ENCODE measurements at places on chromosomes 2 and 18. TPM values are rescaled to one million over a fixed set of nuclear protein-coding genes. Genes with fewer than 3 reads are reported as not detected.

The NETO1 gene
- not detected for total RNA-seq

The C2orf80 gene
- not detected for total RNA-seq

The MYO5B gene
- 0.88 TPM for total RNA-seq

The KCMF1 gene
- 197 TPM for total RNA-seq

The UGT1A5 gene
- total RNA-seq: not detected

The PTH2R gene
- not detected for total RNA-seq

The TRIM54 gene
- 387 TPM for total RNA-seq

GRCh38 chr2:165665614-165666013 lies 128.4 kb downstream of the GALNT3 start:
- no peak for DNase-seq
- H3K27me3 ChIP-seq: no peaks in the 10 kb centered on the region
- H3K4me3 ChIP-seq: no peak overlapping the region
- H3K27ac ChIP-seq: no peak overlapping the region

DNA sequence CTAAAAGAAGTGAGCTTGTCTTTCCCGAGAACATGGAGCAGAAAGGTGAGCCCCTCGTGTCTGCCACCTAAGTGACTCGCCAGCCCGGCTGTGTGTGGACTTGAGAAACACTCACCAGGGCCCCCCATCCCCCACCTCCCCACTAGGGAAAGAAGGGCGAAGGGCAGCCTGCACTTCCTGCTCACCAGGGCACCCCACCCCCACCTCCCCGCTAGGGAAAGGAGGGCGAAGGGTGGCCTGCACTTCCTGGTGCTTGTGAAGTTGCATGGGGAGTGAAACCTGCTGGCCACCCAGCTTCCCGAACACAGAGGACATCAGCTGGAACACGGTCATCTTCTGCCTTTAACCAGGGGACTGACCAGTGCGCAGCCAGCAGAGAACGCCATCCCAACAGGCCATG lies 402.7 kb upstream of the SALL3 start:
- no peak overlapping the region for H3K27ac ChIP-seq
- no peak for DNase-seq
- H3K36me3 ChIP-seq: no peaks in the 10 kb centered on the region
- no peaks in the 10 kb centered on the region for H3K27me3 ChIP-seq
- H3K4me1 ChIP-seq: no peaks in the 10 kb centered on the region
- H3K4me3 ChIP-seq: no peak overlapping the region

DNA sequence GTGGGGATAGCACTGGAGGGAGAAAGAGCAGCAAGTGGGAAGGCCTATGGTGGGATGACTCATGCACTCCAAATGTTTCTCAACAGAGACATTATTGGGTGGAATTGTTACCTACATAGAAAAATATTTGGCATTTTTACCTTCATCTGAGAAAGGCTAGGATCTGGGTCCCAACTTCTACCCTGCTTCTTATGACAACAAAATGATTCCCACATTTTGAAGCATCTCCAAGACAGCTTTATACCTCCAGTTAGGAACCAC lies 908.9 kb upstream of the GYPC start:
- H3K4me1 ChIP-seq: no peaks in the 10 kb centered on the region
- no peak overlapping the region for H3K27ac ChIP-seq
- H3K36me3 ChIP-seq: no peaks in the 10 kb centered on the region
- no peak for DNase-seq
- H3K27me3 ChIP-seq: no peaks in the 10 kb centered on the region

GRCh38 chr2:196914867-196915460 lies 11.5 kb downstream of the PGAP1 start:
- no peak overlapping the region for H3K4me3 ChIP-seq
- H3K36me3 ChIP-seq: no peaks in the 10 kb centered on the region
- no peak for DNase-seq
- no peak overlapping the region for H3K27ac ChIP-seq

- H3K27ac ChIP-seq: no peak overlapping the region
- H3K4me1 ChIP-seq: peaks cover 70% of the 10 kb centered on the region
- peaks cover 8% of the 10 kb centered on the region for H3K36me3 ChIP-seq
- H3K4me3 ChIP-seq: no peak overlapping the region
- no peaks in the 10 kb centered on the region for H3K27me3 ChIP-seq
Observed at GRCh38 chr18:46264255-46264654, 160.1 kb downstream of the HAUS1 start.

DNA sequence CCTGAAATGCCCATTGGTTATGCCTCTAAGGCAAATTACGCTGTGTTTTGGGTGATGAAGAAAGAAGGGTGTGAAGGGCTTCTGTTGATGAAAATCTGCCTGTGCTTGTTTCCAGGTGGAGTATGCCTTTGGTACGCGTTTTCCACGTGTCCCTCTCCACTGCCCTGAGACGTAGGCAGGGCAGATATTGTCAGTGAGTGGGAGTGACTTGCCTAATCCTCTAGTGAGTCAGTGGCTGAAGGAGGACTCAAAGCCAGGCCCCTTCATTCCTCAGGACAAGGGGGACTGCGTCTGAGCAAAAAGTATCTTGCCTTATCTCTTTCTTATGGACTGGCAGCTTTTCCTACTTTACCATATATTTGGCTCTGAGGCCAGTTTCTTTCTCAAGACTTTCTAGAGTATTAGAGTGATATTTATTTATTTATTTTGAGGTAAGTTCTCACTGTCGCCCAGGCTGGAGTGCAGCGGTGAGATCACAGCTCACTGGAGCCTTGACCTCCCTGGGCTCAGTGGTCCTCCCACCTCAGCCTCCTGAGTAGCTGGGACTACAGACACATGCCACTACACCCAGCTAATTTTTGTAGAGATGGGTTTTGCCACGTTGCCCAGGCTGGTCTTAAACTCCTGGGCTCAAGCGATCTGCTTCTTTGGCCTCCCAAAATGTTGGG lies 10.2 kb downstream of the RALB start:
- H3K36me3 ChIP-seq: no peaks in the 10 kb centered on the region
- H3K27me3 ChIP-seq: no peaks in the 10 kb centered on the region
- no peak for DNase-seq
- H3K27ac ChIP-seq: no peak overlapping the region

GRCh38 chr2:42567806-42568400 lies 529 bp upstream of the MTA3 start:
- no peaks in the 10 kb centered on the region for H3K36me3 ChIP-seq
- H3K4me1 ChIP-seq: peaks cover 16% of the 10 kb centered on the region
- H3K27me3 ChIP-seq: no peaks in the 10 kb centered on the region
- peak overlapping the region; percentile 93 for H3K4me3 ChIP-seq
- H3K27ac ChIP-seq: peak overlapping the region; percentile 89

Data from psoas muscle (tissue), 8 donors.